Pericardium fibroblast (primary cell): ENCODE measurements at places on chromosomes 5 and 9. TPM values are rescaled to one million over a fixed set of nuclear protein-coding genes. Genes with fewer than 3 reads are reported as not detected.

SHROOM1 gene
- total RNA-seq: 2.6 and 5.3 TPM in 2 replicates

LCN1 gene
- total RNA-seq: 0.58 TPM in 1 of 2 replicates, not detected in the other

CAMK2A gene
- total RNA-seq: not detected in 2 replicates

KIF4B gene
- under 0.01 TPM in 1 of 2 replicates, not detected in the other for total RNA-seq

SPATA31C1 gene
- not detected in 2 replicates for total RNA-seq

C5orf34 gene
- total RNA-seq: 0.58 and 1.4 TPM in 2 replicates

CAPSL gene
- not detected in 2 replicates for total RNA-seq

NUDT2 gene
- total RNA-seq: 20.9 and 27.3 TPM in 2 replicates

OMD gene
- total RNA-seq: 10.7 and 22.1 TPM in 2 replicates

GARIN3 gene
- total RNA-seq: not detected in 2 replicates

SLC25A2 gene
- total RNA-seq: not detected in 2 replicates

PDLIM4 gene
- 27.4 and 48.3 TPM in 2 replicates for total RNA-seq

FST gene
- total RNA-seq: 12.3 and 31.0 TPM in 2 replicates

MYMK gene
- 2.3 TPM in 1 of 2 replicates, not detected in the other for total RNA-seq

GABRA6 gene
- total RNA-seq: not detected in 2 replicates

CCIN gene
- 0.17 and 0.35 TPM in 2 replicates for total RNA-seq
